ENCODE measurements at places on chromosomes 2 and 18.

DNA sequence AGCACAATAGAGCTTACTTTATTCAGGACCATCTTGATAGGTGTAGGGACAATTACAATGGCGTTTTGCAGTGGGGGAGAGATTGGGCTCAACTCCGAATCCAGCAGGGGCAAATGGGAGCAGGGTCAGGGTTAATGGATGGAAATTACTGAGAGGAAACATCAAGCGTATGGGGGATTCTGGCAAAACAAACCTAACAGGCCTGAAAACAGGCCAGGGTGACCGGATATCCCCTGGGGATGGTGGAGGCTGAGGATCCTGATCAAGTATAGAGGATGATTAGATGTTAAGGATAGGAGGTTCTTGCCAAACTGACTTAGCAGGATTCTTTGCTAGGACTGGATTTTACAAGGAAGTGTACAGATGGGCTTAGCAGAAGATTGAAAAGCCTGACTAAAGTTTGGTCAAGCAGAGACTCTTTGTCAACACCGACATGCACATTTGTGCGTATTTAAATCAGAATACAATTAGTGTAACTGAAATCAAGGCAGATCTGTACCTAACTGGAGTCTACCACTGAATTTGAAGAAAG is 54.5 kb upstream of the GPR45 start:
- DNase-seq, result no peak

- DNase-seq, result no peak
These were observed 5.0 kb downstream of the ACTR2 start for GRCh38 chr2:65232636-65233035.

DNA sequence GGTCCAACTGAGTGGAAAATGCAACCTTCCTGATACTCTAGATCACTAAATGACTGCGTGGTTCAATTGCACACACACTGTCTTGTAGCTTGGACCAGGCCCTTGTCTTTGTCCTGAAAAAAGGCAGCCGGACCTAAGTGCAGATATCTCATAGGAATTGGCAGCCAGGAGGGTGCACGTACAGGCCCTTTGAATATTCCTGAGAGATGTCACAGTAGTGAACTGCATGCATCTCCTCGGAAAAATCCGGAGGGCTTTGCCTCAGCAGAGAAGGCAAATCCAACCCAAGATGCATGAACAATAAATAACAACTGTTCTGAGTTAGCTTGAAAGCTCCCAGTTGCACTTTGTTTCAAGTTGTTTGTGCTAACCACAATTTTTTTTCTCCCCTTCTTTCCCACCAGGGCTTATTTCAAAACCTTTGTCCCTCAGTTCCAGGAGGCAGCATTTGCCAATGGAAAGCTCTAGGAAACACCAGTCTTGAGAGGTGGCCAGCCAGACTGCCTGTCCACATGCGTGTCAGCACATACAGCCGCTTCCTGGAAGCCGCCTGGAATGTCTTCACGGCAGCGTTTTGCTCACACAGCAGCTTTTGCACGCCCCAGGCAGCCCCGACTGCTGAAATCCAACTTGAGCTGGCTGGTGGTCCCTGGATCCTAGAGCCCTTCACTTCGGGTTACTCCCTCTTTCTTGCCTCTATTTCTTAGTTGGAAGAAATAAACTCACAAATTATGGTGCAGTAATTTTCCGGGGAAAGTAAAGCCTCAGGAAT is 54.4 kb upstream of the FOSL2 start:
- DNase-seq, result no peak

GRCh38 chr18:62418258-62418657 is 93.1 kb downstream of the TNFRSF11A start:
- no peak for DNase-seq

DNA sequence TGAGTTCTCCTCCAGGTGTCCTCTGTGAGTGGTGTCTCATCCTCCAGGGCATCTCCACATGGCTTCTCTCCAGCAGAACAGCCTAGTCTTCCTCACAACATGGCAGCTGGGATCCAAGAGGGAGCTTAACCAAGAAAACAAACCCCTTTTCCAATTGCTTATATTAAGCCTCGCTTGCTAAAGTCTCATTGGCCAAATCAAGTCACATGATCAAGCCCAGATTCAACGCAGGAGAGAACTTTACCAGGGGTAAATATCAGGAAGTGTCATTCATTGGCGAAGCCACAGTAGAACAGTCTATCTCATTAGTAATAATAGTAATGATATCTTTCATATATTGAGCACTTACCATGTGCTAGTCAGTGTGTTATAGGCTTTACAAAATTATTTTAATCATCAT is 53.1 kb downstream of the CDC42EP3 start:
- DNase-seq, result no peak

DNA sequence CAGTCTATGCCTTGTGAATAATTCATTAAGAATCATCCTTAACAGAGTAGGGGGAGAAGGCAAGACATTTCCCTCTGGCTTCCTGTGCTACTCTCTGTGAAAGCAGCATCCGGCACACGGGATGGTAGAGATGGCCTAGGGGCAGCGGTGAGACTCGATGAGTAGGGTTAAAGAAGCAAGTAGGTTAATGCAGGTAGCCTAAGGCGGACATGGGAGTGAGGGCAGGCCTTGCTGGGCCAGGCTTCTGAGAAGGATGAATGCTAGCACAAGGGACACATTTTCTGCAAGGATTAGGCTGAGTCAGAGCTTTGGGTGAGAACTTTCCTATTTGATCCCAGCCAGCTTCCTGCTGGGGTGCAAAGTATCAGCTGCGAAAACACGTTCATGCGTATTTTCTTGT is 80.8 kb downstream of the NXPH2 start:
- no peak for DNase-seq

- DNase-seq, result peak; percentile 13
These were observed 197.5 kb upstream of the ARL4C start for GRCh38 chr2:234694244-234695013.

GRCh38 chr2:113910110-113910717 is 20.3 kb downstream of the ACTR3 start:
- DNase-seq, result no peak

DNA sequence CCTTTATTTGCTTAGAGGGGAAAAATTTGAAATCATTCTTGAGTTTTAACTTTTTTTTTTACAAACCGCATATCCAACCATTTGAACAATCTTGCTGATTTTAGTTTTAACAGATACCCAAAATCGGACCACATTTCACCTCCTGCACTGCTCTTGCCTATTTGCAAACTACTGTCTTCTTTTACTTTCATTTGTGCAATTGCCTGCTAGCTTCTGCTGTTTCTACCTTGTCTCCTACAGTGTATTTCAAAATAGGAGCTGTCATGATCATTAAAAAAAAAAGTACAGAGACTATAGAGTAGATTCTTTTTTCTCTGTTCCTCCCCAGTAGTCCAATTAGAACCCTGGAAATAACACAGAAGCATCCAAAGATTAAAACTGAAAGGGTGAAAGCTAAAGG is 1081.2 kb downstream of the SOCS6 start:
- no peak for DNase-seq

- DNase-seq, result no peak
These were observed 125.6 kb upstream of the CDCA7 start for GRCh38 chr2:173229086-173229485.

- DNase-seq, result no peak
These were observed 233.4 kb downstream of the DYSF start for GRCh38 chr2:71686781-71687180.

GRCh38 chr2:25419678-25420242 is 78.0 kb upstream of the DNMT3A start:
- no peak for DNase-seq

DNA sequence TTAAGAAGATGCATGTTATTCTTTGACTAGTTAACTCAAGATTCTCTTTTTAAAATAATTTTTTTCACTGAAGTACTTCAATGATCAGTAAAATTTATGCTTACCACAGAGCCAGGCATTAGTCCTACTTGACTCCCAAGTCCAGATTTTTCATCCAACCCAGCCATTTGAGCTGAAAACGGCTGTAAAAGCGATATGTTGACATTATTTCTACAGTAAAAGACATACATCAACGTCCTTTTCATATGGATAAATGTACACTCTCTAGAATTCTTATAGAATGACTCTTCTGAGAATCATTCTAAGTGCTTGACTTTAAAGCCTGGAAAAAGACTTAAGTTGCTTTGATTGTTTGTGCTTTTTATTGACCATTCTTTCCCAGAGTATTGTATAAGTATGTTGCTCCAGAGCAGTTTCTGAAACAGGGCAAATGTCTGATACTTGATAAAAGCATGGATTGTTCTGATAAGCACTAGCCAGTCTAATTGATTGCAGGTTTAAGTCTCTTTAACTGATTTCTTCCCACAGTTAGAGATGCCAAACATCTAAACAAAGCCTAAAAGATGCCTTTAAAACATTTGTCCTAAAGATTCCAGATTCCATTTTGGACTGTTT is 90.9 kb downstream of the COL5A2 start:
- DNase-seq, result no peak

GRCh38 chr2:226017537-226017936 is 618.0 kb downstream of the NYAP2 start:
- no peak for DNase-seq

- no peak for DNase-seq
These were observed 15.4 kb upstream of the SLC9A2 start for GRCh38 chr2:102603904-102604303.

DNA sequence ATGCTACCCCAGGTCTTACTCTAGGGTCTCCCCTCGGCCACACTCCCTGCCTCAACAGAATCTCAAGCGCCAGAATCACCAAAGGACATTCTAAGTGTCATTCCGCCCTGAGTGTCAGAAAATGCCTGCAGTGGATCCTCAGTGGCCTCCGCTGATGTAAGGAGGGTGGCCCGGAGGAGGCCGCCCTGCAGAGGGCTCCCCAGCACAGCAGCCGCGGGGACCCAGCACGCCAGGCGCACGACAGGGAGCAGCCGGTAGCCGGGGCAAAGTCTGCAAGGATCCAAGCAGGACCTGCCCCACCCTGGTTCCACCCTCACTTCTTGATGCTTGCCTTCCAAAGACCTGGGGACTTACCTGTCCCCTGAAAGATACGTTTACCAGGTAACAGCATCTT is 54.2 kb upstream of the ID2 start:
- DNase-seq, result no peak

DNA sequence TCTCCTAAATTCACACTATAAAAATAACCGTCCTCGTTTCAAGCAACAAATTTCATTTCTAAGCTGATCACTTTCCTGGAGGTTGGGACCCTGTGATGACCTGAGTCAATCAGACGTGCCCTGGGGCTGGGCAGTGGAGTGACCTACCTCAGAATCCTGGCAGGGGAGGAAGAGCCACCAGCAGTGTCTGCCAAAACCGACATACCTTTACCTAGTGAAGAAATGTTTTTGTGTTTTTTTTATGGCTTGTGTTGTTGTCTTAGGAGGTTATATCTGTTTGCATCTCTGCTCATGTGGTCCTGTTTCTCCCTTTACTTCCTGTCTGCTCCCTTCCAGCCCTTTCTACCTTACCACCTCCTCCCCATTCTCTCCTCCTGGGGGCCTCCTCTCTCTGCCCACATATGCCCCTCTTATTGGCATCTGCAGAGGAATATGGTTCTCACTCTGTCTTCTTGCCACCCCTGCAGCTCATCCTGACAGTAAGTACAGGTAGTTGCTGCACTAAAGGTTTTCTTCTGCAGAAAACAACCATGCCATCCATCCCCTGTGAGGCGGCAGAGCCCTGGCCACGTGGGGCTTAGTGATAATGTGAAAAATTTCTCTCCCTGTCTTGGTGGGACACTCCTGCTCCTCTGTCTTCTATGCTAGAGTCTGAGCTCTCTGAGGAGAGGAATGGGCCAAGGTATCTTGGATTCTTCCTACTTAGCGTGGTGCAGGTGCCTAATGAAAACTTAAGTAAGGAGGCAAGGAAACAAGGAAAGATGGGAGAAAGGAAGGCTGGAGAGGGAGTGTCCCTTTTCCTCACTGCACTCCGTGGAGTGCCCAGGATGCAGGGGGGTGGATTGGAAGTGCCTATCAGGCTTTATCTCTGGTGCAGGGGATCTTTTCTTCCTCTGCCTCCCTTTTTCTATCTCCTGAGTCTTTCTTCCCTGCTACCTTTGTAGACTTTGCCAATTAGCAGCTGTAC is 15.4 kb downstream of the ACOXL start:
- DNase-seq, result no peak

DNA sequence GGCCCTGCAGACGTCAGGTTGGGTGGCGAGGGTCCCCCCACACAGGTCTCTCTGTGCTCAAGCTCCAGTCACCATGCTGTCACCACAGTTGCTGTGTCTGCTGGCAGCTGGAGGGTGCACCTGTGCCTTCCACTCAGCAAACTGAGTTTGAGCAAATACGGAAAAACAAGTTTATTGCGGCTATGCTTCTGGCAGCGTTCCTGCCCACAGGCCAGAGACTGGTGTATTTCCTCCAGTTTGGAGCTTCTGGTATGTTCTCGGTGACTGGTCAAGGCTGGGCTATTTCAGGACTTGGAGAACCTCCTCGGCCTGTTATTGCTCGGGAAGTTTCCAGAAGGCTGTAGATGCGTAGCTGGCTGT is 132.6 kb downstream of the SEPTIN10 start:
- no peak for DNase-seq

- DNase-seq, result no peak
These were observed 11.9 kb upstream of the MSGN1 start for GRCh38 chr2:17804358-17804757.

DNA sequence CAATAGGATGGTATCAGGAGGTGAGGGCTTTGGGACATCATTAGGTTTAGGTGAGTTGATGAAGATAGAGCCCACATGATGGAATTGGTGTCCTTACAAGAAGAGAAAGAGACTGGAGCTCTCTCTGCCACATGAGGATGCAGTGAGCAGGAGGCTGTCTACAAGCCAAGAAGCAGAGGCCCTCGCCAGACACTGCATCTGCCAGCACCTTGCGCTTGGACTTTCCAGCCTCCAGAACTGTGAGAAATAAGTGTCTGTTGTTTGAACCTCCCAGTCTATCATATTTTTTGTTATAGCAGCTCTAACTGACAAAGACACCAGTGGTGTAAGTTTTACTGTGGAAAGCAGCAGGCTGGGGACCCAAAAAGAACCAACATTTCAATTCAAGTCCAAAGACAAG is 571.1 kb upstream of the ID2 start:
- no peak for DNase-seq

- DNase-seq, result no peak
These were observed 106.3 kb upstream of the SEC11C start for GRCh38 chr18:59033359-59033758.

DNA sequence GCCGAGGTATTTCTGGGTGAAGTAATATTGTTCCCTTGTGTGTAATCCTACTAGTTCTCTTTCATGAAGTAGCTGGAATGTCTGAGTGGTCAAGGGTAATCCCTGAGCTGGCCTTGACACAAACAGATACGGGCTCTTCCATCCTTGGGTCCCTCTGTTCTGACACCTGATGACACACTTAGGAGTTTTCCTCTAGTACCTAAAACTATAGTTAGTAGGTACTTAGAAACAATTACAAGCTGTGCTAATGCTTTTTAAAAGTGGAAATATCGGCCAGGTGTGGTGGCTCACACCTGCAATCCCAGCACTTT is 59.2 kb upstream of the IL1R1 start:
- DNase-seq, result no peak

- DNase-seq, result no peak
These were observed 3.3 kb downstream of the BAZ2B start for GRCh38 chr2:159613091-159613490.
